ENCODE measurements at places on chromosomes 12 and 14.
A peak's percentile ranks its signal among the peaks of the same experiment; 100 is the strongest.

DNA sequence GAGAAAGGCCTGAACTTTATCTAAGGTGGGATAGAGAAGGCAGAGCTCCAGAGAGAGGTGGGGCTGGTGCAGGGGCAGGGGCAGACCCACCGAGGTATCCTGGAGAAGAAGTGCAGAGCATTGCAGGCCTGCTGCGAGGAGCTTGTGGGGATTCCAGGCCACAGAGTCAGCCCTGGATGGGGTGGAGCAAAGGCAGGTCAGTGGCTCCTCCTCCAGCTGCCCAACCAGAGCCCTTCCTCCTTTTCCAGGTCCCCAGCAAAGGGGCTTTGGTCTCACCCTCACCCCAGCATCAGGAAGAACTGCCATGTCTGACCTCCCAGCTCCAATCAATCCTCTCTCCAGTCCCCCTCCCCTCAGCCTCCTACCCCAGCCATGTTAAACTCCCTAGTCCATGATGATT lies 19.8 kb upstream of the ZNF740 start:
- no peak for DNase-seq

DNA sequence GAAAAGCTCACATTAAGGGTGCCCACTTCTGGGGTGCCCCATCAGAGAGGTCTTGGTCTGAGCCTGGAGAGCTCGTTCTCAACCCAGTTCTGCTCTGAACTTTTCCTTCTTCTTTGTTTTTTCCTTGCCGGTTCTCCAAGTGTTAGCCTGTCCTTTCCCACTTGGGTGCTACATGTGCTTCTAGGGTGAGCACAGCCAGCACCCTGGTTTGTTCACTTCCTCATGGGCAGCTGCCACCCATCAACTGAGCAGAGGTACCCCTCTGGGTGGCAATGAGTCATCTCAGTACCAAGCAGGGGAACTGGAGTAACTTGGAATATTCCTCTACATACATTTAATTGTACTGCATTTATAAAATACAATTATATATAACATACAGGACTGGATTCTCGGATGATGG lies 3.9 kb upstream of the SYNE3 start:
- no peak for DNase-seq

DNA sequence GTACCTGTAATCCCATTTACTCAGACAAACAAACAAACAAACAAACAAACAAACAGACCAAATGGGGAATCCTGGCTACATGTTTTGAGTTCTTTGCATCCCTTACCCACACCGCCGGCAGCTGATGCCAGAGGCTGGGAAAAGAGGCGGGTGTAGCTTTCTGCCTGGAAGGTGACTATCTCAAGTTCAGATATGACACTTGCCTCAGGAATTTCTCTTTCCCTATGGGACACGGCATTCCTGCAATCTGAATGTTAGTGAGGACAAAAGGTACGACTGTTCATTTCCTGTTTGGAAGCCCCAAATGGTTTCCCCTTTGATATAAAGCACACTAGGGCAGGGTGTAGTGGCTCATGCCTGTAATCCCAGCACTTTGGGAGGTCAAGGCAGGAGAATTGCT lies 2.9 kb downstream of the MYL2 start:
- no peak for DNase-seq

- DNase-seq, result no peak
Observed at GRCh38 chr12:110431957-110432587, 18.1 kb downstream of the ARPC3 start.

DNA sequence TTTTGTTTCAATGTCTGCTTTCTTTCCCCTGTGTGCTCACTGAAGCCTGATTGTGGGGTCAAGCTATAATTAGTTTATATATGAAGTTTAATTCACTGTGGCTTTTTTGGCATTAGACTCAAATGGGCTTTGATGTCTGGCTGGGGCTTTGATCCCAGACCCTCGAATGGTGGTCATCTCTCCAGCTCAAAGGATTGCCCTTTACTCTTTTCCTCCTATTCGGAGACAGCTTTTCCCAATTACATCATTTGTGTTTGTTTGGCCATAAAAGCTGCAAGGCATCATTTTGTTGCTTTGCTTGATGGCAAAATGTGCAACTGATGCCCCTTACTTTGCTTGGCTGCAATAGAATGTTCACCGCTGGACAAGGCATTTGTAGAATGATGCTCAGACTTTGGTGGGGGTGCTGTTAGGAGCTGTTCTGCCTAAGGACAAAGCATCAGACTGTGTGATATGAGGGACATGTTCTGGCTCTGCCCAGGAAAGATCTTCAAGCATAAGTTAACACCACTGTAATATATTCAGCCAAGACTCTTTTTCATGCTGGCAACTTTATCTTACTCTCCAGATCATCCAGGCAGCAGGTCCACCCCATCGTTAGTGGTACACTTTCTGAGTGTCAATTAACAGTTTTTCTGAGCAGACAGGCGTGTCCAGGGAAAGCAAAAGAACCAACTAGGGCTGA lies 3.2 kb upstream of the DACT1 start:
- DNase-seq, result no peak

DNA sequence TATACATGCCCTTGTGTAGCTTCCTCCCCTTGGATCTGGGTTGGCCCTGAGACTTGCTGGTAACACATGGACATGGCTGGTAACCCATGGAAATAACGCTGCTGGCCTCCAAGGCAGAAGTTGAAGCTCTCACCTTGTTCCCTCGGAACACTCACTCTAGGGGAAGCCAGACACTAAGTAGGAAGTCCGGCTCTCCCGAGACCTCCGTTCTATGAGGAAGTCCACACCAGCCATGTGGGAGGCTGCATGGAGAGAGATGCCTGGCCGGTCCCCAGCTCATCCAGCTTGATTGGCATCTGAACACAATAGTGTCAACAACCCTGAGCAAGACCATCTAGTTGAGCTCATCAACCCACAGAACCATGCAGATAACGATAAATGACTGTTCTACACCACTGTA lies 39.7 kb upstream of the VRK1 start:
- DNase-seq, result no peak

DNA sequence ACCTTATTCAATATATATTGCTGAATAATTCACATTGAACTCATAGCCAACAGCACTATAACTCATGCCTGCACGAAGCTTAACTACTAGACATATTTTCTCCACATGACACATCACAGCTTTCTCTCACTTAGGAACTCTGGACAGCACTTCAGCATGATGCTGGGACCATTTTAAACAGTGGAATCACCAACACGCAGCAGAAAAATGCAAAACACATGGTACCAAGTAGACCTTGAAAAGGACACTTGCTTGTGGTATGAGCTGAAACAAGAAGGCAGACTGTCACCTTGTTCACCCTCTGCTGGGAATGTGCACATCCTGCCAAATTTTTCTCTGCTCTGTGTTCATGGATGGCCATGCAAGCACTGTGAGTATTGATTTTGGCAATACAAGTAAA lies 34.8 kb upstream of the CD9 start:
- no peak for DNase-seq

- DNase-seq, result no peak
Observed at GRCh38 chr12:18810537-18811253, 72.8 kb downstream of the CAPZA3 start.

DNA sequence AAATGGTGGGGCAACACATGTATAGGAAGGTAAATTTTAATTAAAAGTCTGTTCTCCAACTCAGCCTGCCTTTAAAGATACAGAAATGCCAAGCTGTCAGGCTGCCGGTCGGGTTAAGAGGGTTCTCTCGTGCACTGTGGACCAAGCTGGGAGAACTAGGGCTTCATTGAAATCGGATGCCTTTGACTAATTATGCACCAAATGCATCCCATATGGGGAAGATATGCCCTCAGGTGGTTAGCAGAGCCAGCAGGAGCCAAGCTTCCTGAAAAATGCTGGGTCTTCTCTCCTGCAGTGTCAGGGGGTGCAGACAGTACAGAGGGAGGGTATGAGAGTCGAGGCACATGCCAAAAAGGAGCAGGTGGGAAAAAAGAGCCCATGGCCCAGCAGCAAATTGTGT lies 236.1 kb downstream of the CACNA1C start:
- no peak for DNase-seq

DNA sequence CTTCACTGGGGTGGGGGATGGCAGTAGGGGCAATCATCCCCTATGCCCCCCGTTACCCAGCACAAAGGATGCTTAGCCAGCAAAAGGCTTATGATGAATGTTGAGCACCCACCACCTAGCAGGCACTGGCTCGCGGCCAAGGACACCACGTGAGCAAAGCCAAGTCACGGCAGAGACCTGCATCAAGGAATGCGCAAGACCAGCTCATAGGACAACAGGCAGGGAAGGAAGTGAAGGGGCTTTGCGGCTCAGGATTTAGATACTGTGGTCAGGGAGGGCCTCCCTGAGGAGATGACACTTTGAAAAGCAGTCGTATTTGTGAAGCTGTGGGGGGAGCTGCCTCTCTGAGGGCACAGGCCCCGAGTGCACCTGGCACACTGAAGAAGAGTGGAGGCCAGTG lies 32.8 kb downstream of the SH2B3 start:
- peak; percentile 59 for DNase-seq

DNA sequence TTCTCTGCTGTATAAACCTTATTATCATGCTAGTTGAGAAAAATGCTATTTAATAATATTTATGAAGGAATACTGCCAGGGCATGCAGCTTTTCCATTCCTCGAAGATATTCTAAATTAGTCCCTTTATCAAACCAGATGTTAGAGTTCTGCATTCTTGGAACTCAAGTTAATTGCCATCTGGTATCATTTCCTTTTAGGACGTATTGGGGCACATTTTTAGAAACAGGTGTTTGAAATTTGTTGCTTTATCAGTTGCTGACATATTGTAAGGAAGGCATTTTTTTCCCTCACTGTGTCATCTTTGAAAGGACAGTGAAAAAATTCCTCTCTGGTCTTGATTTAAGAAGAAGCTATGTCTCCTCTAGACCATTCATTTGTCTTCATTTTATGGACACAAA lies 471.2 kb upstream of the PRICKLE1 start:
- no peak for DNase-seq

DNA sequence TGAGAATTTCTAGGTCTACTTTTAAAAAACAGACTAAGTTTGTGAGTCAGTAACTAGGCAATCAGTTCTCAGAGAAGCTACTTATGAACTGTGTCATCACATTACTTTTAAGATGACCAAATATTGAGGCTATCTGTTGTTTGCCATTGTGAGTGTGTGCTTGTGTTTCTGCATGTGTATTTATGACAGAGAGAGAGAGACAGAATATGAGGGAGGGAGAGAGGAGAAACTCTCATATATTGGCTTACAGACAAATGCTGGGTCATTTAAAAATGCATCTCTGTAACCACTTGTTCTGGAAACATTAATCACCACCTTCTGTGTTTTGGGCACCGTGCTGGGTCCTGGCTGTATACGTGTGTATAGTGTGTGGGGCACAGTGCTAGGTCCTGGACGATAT lies 161.5 kb upstream of the FRMD6 start:
- DNase-seq, result no peak

GRCh38 chr14:101191721-101192660 lies 288.5 kb upstream of the RTL1 start:
- no peak for DNase-seq

GRCh38 chr12:117994551-117995438 lies 21.7 kb upstream of the RFC5 start:
- no peak for DNase-seq

GRCh38 chr14:61219673-61220072 lies 61.5 kb downstream of the TMEM30B start:
- DNase-seq, result no peak

DNA sequence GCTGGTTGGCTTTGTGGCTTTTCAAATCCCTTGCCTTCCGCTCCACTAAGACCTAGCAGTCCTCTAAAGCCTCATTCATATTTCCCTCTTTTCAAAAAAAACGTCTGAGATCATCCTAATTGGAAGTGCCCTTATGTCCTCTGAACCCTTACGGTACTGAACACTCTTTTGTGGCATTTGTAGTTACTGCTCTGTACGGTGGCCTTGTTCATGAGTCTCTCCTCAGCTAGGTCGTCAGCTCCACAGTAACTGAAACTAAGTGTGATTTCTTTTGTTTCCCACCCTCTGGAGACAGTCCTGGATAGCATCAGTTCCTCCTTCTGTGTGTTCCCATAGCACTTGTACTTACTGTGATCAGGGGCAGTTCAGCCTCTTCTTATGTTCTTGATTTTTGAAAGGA lies 49.7 kb downstream of the DAAM1 start:
- DNase-seq, result no peak

DNA sequence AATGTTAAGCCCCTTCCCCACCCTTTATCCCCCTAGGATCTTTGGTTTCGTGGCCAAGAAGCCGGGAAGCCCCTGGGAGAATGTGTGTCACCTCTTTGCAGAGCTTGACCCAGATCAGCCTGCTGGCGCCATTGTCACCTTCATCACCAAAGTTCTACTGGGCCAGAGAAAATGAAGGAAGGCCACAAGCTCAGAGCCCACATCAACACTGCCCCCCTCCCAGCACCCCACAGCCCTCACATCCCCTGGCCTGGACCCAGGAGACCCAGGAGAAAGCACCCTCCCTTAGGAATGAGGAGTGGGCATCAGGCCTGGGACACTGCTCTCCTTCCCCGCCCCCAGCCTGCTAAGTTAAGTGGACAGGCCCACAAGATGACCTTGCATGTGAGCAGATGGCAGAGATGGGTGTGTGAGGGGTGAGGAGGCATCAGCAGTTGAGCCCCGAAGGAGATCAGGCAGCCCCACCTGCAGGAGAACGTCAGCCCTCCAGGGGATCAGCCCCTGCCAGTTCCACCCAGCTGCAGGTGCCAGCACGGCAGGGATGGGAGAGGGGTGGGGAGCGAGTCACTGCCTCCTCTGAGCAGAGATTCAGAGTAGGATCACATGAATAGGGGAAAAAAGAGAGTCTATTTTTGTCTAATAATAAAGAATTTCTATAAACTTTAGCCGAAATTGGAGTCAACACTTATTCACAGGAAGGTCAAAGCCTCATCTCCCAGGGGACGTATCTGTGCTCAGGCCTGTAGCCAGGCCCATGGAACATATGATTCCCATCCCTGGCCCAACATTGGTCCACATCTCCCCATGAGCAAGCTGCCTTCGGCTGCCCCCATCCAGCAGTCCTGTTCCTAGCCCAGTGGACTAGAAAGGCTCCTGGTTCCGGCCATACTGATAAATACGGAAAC lies 14.1 kb downstream of the TNS2 start:
- no peak for DNase-seq

- no peak for DNase-seq
Observed at GRCh38 chr12:113469224-113469948, 2.3 kb downstream of the LHX5 start.
